ENCODE measurements at places on chromosomes 12 and 14.
A peak's percentile ranks its signal among the peaks of the same experiment; 100 is the strongest.

DNA sequence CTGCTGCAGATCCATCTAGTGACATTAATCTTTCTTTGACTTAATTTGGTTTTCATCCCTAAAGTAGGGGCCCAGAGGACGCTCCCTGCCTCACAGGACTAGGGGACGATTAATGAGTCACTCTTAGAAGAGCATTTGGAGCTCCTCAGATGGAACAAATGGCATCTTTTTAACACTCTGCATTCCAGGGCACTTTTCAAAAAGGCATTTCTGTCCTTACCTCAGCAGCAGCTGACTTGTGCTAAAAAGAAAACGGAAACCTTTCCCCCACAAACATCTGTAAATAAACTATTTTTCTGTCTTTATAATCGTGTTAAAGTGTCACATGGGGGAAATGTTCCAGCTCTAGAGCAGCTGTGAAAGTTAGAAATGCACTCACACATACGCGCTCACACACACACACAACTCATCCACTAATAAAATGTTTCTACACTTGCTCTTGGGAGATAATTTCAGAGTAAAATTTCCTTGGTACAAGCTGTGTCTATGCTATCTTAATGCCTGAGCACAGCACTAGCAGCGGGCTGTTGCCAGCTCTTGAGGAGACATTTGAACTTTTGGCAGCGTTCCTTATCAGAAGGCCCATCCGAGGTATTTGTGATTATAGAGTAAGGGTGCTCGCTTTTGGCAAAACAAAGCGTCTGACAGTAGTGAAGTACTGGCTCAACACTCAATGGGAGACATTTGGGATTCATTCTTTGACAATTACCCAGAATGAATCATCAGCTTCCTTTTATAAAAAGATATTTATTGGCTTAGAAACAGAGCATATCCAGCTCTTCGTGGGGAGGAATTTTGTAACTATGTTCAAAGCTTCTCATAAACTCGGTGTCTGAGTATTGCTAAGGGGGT lies 141.3 kb downstream of the PLXNC1 start:
- peak; percentile 59 for DNase-seq

GRCh38 chr12:12902036-12902435 lies 10.7 kb downstream of the GPRC5A start:
- no peak for DNase-seq

DNA sequence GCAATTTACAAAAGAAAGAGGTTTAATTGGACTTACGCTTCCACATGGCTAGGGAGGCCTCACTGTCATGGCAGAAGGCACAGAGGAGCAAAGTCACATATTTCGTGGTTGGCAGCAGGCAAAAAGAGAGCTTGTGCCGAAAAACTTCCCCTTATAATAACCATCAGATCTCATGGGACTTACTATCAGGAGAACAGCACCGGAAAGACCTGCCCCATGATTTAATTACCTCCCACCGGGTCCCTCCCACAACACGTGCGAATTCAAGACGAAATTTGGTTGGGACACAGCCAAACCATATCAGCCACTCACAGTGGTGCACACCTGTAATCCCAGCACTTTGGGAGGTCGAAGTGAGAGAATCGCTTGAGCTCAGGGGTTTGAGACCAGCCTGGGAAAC lies 68.5 kb downstream of the FBXL14 start:
- no peak for DNase-seq

DNA sequence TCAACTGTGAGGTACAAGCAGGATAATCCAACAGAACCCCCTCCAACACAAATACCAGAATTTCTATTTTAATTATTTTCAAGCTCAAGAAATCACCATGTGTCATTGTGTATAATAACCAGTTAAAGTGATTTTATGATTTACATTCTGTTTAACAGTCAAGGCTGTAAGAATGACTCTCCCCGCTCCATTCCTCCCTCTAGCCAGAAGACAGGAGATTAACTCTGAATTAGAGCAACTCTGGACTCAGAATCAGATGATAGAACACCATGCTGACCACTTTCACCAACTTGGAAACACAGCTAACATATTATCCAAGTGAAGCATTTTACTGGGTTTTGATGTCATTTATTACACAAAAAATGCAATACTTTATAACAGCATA lies 71.9 kb downstream of the ATP2B1 start:
- no peak for DNase-seq

DNA sequence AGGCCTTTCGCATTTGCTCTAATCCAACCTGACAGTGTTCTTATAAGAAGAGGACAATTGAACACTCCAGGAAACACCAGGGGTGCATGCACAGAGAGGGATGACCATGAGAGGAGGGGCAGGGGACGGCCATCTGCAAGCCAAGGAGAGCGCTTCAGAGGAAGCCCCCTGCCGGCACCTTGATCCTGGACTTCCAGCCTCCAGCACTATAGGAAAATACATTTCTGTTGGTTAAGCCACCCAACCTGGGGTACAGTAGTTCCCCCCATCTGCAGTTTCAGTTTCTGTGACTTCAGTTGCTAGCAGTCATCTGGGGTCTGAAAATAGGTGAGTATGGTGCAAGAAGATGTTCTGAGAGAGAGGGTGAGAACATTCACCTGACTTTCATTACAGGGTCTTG lies 64.7 kb downstream of the CLMN start:
- DNase-seq, result no peak

- no peak for DNase-seq
Measured at GRCh38 chr12:1590221-1590979, 4.0 kb downstream of the FBXL14 start.

GRCh38 chr14:75831952-75832351 lies 149.8 kb downstream of the TGFB3 start:
- DNase-seq, result no peak

- no peak for DNase-seq
Measured at GRCh38 chr12:131716282-131716681, 5.4 kb downstream of the SFSWAP start.

DNA sequence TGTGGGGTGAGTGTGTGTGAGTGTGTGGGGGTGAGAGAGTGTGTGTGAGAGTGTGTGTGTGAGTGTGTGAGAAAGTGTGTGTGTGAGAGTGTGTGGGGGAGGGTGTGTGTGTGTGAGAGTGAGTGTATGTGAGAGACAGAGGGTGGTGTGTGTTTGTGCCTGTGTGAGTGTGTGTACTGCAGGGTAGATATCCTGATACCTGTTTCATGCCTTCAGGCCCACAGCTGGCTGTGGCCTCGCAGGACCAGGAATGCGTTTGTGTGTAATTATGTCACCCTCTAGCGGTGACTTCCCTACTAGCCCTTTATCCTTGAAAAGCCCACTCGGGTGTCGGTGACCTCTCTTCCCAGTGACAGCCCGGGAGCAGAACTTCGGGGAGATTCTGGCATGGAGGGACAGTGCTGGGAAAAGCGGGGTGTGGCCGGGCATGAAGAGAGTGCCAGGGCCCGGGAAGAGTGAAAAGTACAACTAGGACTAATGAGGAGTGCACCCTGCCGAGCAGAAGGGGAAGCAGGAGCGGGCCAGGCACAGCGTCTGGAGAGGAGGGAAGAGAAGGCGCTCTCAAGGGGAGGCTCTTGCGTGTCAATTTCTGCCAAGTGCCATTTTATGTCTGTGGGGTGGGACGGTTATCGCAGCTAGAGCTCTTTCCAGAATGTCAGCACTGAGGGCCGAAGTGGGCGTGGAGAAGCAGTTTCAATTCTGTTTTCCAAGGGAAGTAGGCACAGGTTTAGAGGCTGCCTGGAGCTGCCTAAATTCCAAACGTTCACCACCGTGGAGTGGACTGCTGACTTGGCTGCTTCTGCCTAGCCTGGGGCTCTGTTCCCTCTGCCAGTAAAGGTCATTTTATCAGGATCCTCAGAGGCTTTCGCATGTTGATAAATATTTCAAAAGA lies 11.0 kb upstream of the FBXL14 start:
- DNase-seq, result peak; percentile 91

DNA sequence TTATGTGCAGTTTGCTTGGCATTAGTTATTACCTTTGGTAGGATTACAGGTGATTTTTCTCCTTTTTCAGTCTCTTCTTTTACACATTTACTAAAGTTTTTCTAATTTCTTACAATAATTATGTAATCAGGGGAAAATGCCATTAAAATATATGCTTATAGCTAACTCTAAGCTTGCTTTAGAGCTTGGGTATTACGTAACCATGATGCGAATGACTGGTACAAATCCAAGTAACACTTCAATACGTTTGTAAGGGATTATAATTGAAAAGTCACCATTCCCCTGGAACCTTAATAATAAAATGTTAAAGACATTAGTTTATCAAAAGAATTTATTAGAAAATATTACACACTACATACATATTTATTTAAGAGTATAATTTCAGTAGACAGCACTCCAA lies 71.6 kb downstream of the SCAF11 start:
- no peak for DNase-seq

DNA sequence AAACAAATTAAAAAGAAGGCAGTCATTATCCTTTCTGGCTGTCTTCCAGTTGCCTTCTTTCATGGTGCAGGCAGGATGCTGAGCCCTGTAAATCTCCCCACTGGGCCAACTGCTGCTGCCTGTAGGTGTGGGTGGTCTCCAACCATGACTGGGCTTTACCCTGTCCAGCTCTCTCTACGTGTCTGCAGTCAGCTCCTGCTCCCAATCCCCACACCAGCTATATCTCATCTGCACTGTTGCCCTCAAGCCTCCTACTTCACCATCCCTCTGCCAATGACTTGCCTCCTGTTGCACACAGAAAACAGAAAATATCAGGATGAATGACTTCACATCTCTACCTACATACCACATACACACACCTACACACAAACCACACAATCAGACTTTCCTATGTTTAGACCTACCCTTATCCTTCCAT lies 39.7 kb upstream of the PSMA6 start:
- DNase-seq, result no peak

- peak; percentile 55 for DNase-seq
Measured at GRCh38 chr12:111437816-111438454, 32.2 kb downstream of the SH2B3 start.

DNA sequence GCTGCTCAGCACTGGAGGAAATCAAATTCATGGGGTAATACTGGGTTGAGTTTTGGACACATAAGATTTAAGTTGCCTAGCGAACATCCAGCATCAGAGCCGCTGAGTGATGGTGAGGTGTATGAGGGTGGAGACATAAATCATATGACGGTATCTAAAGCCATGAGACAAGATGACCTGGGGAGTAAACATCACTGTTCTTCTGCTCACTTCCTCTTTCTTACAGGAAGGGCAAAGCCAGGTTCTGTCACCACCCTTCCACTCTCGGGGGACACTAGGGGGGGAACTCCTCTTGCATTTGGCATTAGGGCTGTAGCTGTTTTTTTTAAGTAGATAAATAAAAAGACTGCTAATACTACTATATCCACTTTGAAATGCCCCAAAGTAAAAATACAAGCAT lies 24.0 kb downstream of the PRDM4 start:
- DNase-seq, result no peak

DNA sequence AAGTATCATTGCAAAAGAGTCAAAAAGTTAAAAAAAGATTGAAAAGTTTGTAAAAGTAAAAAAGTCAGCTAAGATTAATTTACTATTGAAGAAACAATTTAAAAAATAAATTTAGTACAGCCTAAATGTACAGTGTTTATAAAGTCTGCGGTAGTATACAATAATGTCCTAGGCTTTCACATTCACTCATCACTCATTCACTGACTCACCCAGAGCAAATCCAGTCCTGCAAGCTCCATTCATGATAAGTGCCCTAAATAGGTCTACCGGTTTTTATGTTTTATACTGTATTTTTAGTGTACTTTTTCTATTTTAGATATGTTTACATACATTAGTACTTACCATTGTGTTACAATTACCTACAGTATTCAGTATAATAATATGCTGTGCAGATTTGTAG lies 43.9 kb upstream of the ABCC9 start:
- no peak for DNase-seq

DNA sequence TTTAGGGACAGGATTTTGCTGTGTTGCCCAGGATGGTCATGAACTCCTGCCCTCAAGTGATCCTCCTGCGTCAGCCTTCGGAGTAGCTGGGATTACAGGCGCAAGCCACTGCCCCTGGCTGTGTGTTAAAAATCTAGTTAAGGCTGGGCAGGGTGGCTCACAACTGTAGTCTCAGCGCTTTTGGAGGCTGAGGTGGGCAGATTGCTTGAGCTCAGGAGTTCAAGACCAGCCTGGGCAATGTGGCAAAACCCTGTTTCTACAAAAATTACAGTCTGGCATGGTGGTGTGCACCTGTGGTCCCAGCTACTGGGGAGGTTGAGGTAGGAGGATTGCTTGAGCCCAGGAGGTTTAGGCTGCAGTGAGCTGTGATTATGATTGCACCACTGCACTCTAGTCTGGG lies 9.2 kb downstream of the DDIT3 start:
- DNase-seq, result no peak

- no peak for DNase-seq
Measured at GRCh38 chr12:62930546-62931425, 4.2 kb downstream of the PPM1H start.

DNA sequence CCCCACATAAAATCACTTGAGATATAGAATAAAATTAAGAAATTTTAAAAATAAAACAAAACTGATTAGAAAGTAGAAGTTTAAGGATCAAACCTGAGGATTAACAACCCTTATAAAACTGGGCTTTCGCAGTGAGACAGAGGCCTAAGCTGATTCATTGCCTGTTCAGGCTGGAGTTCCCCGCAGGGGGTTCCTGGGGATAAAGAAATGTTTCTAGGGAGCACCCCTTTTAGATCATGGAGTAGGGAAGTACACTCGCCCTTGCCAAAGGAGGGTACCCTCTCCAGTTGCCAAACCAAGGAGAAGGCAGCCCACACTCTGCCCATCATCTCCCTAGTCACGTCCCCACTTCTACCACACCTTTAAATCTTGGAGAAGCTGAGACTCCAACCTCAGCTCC lies 6.8 kb downstream of the GLIPR1 start:
- DNase-seq, result no peak

- DNase-seq, result no peak
Measured at GRCh38 chr14:24928386-24928900, 121.5 kb downstream of the STXBP6 start.

DNA sequence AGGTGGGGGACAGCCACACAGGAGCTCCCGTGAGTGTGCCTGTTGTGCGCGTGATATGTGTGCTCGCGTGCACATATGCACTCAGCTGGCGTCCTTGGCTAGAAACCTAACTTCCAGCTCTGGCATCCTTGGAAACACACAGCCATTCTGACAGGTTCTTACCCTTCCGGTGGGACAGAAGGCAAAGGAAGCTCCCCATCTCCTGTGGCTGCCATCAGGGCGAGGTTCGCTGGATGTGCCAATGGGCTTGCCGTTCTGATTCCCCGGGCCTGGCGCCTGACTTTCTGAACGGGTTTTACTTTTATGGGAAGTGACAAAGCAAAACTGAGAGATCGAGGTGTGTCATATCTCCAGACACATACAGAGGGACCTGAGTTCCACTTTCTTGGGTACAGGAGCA lies 124.7 kb downstream of the PAPOLA start:
- DNase-seq, result no peak

GRCh38 chr14:105144666-105145380 lies 23.8 kb downstream of the JAG2 start:
- DNase-seq, result no peak

All from HS-27A (cell line).